ENCODE measurements at places on chromosomes 6 and 20.

GRCh38 chr20:29762620-29763019 is 1494.8 kb upstream of the DEFB115 start:
- DNase-seq, result no peak

GRCh38 chr20:30815577-30816181 is 441.8 kb upstream of the DEFB115 start:
- DNase-seq, result no peak

- DNase-seq, result no peak
Observed at GRCh38 chr6:27288136-27289044, 23.7 kb downstream of the POM121L2 start.

DNA sequence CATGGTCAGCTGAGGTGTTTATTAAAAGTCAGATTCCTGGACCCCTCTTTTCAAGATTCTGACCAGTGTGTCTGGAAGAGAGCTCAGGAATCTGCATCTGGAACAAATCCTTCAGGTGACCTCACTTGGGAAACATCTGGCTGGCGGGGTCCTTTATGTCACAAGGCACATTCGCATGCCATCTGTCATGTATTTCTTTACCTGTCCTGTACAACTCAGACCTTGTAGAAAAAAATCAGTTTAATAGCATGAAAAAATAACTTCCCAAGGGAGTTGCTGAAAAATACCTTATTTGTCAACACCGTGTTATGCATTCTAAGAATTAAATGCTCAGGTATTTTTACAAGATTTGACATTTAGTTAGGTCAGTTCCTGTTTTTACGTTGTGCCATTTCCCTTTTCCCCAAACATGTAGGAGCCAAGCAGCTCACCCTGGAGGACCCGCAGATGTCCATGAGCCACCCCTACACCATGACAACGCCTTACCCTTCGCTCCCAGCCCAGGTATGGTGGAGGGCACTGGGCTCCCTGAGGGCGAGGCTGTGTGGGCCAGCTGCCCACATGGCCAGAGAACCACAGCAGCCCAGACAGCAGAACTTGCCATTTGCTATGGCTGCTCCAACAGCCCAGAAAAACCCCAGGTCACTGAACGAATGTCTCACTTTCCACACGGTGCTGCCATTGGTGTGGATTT is 4.0 kb downstream of the IRF4 start:
- no peak for DNase-seq

DNA sequence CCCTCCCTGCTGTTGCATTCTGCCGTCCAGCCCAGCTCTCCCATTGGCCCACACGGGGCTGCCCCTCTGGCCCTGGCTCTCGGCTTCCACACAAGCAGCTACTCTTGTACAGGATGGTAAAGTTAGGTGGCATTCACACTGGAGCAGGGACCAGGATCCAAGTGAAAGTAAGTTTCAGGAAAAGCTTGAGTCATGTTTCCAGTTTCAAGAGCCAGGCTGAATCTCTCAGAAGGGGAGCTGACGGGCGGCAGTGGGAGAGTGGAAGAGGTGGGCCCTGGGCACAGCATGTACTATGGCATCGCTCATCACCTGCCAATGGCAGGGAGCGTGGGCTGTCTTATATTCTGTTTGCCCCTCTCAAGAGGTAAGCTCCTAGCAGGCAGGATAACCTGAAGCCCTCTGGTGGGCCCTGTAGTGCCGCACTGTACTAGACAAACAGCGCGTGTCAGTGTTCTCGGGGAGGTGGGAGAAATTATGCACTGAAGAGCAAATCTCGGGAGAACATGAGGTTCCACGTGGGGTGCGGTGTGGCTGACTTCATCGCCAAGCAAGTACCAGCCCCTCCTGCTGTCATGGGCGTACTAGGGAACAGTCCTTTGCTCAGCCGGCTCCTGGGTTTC is 241.5 kb downstream of the NRN1 start:
- DNase-seq, result no peak

DNA sequence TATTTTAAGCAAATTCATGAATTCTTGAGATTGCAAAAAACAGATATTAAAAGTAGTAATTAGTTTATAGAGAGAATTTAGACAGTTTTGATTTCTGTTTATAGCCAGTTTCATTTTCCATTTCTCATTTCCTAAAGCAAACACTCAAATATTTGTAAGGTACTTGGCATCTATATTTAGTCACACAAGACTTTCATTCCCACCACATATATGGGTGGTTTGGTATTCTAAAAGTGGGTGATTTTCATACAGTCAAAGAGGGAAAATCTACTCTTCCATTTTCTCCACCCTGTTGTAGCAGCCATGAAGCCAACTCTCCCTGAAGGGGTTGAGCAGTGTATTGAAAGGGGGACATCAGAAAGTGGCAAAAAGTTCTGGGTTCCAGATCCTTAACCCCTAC is 181.1 kb upstream of the SUPT3H start:
- no peak for DNase-seq

Measured in mesothelial cell of epicardium (in vitro differentiated cells).